ENCODE measurements at places on chromosomes 2 and 18.

DNA sequence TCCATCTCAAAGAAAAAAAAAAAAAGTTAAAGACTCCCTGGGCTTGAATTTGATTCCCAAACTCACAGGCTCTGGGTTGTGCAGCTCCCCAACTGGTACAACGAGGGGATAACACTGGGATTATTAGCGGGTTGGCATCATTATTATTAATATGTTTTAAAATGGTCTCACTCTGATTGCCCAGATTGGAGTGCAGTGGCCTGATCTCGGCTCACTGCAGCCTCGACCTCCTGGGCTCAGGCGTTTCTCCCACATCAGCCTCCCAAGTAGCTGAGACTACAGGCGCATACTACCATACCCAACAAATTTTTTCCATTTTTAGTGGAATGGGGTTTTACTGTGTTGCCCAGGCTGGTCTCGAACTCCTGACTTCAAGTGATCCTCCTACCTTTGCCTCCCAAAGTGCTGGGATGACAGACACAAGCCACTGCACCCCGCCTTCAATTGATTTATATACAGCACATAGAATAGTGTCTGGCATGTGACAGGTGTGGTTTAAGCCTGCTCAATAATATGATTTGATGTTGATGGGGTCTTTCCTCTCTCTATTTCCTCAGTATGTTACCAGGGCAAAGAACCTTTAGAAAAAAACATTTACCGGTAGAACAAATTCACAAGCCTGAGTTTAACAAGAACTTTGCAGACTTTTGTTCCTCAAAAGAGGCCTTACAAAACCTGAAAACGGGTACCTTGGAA, 12.2 kb downstream of the MYCN start:
- no peak for DNase-seq

GRCh38 chr2:46983065-46983801, 67.6 kb upstream of the MCFD2 start:
- peak; percentile 78 for DNase-seq

DNA sequence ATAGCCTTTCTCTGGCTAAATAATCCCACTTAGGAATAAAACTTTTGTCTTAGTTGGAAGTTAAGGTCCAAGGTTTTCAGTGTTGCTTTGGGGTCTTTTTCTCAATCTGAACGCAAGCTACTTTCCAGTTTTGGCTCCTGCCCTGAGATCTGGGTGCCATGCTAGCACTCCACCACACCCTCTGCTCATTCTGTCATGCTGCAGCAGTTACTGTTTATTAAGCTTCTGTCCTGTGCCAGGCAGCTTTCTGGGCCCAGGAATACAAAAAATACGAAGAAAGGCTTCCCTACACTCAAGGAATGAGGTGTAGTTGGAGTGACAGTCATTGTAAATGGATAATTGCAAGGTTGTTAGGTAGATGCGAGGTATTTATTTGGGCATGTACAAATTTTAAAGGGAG, 46.3 kb upstream of the RTN4 start:
- DNase-seq = no peak

- no peak for DNase-seq
These were observed 158.1 kb downstream of the DOCK10 start for GRCh38 chr2:224884188-224884587.

DNA sequence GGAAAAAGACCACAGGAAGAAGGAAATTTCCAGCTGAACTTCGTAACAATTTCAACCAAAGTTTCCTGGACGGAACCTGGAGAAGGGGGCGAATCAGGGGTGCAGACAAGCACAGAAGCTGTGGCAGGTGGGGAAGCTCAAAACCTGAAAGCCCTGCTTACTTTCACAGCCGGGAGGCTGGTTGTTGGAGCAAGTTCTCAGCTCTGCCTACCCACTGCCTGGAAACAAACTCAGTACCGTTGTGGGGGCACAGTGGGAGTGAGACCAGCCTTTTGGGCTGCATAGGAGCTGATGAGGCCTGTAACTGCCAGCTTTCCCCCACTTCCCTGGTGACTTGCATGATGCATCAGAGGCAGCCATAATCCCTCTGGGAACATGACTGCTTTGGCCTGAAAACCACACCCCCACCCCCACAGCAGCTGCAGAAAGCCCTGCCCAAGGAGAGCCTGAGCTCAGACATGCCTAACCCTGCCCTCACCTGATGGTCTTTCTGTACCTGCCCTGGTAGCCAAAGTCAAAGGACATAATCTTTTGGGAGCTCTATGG, 207.0 kb upstream of the VWC2L start:
- no peak for DNase-seq

All from GM12864 (cell line).